Thoracic aorta (tissue), 2 donors: ENCODE measurements at places on chromosomes 7 and 10.

DNA sequence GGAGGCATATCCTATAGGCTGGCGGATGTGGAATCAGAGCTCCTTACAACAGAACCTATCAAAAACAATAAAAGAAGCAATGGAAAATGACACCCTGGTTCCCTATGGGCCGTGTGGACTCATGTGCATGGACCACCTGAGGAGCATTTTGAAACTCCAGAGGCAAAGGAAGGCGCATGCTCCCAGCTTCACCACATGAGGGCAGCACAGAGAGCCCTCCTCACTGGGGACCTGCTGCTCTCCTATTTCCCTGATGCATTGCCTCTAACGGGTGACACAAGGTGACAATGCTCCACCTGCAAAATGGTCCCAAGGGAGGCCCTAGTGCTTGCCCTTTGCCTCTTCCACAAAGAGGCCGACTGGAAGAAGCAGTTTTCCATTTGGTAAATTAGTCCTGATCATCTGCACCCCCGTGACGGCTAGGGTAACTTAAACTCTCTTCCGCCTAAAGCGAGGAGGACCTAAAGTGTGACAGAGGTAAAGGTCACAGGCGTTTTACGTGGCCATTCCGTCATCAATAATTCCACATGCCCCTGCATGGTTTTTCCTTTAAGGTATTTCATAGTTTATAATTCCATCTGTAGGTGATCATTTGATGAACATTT lies 67.7 kb downstream of the GPAM start:
- DNase-seq: no peak

DNA sequence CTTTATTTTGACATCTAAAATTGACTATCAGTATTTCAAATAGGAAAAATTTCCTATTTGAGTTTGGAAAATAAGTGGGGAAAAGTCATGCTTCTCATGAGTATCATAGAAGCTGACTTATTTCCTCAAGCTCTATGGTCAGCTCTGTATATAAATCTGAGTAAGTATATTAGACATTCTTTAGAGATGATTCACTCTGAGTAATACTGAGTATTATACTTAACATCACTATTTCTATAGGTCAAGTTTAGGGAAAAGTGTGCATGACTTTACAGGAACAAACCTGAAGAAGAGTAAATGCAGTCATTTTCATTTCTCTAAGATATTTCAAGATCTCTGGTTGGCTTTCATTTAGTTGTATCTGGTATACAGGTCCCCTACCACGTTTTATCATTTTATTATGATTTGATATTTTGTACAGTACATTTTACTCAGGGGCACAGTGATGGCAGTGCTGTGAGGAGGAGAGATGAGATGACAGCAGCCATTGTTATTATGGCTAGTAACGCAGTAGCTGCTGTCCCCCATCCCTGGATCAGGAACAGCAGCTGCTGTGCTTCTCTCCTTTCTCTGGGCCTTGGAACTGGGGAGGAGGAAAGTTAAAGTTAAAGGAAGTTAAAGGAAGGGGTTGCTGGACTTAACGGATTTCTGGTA lies 15.2 kb downstream of the SND1 start:
- no peak for DNase-seq

DNA sequence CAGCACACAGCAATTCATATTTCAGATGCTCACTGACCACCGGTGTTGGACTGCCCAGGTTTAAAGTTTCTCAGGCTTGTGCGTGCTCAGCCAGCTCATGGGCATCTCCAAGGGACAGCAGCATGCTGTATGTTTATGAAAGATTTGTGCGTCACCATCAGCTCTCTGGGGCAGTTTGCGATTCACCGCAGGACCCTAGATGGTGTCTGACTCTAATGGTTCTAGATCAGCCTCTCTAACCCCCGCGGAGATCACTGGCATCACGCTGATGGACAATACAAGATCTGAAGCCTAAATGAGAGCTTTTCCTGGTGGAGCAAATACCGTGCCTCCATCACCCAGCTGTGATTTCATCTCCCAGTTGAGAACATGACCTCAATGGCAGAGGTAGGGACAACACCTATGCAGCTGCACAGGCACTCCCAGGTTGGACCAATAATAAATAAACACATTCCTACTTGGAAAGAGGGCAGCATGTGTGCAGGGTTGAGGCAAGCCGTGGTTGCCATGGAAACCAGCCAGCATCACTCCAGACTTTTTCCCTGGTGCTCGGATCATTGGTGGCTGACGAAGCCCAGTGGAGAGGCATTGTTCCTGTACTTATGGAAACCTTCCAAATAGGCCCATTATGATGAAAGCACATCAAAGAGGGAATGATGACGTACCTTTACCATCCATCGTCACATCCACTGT lies 253.6 kb downstream of the KCNMA1 start:
- no peak for DNase-seq

GRCh38 chr10:110073896-110074295 lies 66.1 kb downstream of the ADD3 start:
- no peak for DNase-seq

DNA sequence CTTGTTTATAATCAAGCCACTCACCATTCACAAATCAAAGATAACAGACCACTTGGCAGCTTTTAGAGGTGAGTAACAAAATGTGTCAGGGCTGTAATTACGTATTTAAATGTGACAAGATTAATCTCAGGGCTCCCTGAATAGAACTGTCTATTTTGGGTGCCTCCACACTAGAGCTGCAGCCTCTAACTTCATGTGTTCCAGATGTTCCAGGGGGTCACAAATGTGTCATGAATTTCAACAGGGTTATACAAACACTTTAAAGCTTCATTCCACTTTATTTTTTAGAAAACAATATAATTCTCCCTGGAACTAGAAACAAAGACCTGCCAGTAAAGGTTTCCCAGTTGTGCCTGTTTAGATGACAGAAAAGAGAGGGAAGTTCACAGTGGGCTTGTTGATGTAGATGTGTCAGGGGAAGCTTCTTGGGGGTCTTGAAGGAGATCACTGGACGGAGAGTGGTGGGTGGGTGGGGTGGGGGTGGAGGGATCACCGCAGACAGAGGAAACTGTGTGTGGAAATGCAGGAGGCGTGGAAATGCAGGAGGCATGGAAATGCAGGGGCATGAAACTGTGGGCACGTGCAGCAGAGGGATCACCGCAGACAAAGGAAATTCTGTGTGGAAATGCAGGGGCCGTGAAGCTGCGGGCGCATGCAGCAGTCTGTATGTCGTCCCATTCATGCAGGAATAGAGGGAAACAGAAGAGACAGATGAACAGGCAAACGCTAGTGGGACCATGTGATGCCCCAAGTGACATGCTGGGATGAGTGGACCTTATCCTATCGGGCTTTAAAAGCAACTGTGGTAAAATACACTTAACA lies 42.0 kb upstream of the TRIL start:
- DNase-seq: no peak

DNA sequence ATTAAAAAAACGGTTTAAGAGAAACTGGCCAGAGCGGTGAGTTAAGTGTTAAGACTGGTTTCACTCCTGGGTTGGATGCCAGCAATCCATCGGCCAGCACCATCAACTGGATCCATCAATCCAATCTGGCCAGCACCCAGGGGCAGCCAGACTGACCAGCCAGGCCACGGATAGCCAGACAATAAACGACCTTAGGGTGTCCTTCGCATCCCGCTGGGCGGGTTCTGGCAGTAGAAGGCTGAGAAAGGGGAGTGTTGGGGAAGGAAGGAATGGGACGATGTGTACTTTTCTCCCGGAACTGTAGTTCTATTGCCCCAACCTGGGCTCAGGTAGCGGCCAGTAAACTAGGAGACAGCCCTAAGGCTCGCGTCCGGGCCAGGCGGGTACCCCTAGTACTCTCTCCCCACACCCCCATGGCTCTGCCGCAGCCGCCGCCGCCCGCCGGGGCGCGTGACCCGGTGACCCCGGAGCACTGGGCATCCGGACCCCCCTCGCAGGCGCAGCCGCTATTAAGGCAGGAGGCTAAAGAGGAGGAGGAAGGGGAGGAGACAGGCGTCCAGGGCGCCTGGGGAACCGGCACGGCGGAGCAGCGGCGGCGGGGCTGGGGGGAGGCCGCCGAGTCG lies at the start of gene CASD1:
TSS of gene CASD1 (plus strand) at position 546 of the 623 bp plus-strand sequence. CDS start 276 bp downstream, outside the sequence.
- DNase-seq: no peak

DNA sequence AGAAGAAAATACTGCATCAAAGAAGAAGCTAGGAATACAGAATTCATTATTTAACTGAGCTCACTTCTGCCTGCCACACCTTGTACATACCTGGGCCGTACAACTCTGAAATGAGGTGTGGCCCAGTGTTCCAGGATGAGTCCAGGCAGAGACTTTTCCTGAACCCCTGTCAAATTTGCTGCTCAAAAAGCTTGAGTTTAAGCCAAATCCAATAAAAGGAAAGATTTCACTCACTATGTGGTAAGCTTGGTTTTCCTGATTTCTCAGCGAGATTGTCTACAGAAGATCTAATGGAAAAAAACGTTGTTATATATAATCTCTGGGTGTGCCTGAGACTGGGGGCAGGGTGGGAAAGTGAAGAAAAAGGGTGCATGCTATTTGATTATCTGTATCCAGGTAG lies 72.1 kb upstream of the EGFR start:
- DNase-seq: no peak

GRCh38 chr7:141844256-141844655 lies 3.0 kb upstream of the PRSS37 start:
- no peak for DNase-seq

DNA sequence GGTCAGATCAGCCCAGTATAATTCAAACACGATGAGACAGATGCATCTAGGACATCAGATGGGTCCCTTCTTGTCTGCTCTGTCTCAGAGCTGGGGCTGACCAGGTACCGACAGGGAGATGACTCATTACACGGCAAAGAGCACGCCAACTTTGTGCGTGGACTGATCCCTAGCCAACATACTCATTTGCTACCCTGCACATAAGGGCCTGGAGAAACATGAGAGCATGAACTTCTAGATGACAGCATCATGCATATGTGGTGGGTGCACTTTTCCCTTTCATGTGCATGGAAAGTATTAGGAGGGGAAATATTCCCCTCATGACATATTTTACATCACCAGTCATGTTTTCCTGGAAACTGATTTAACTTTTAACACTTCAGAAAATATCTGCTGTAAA lies 35.1 kb upstream of the NPVF start:
- DNase-seq: no peak

- no peak for DNase-seq
Observed at GRCh38 chr10:42875798-42876341, 93.3 kb downstream of the BMS1 start.

DNA sequence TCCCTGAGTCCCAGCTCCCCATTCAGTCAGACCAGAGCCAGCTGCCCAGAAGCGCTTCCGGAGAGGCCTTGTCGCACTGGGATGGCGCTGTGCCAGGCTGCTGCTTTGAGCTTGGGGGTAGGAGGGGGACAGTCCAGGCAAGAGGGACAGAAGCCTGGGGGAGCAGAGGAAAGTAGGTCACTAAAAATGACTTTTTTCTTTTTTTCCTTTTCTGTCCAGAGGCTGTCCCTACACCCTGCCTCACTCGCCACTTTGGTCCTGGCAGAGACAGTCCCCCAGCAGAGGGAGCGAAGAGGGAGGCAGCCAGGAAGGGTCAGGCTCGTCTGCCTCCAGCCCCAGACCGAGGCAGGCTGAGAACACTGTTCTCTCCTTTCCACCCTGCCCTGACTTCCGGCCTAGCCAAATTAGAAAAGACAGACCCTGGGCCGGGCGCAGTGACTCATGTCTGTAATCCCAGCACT lies 15.8 kb upstream of the TRIM8 start:
- DNase-seq: no peak

DNA sequence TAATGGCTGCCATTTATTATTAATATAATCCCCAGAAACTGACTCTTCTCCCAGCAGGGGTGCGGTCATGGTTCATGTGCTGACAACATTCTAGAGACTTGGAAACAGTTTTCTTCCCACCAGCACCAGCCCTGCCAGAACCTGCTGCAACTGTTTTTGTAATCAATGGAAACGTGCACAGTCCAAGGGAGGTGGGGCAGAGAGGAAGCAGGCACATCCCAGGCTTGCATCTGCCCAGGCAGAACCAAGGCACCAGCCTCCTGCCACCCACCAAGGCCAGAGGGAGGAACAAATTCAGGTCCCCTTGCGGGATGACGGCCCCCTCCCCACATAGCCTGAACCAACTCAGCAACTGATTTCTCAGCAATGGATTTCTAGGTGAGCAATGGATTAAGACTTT lies 119.0 kb downstream of the OAT start:
- DNase-seq: no peak

DNA sequence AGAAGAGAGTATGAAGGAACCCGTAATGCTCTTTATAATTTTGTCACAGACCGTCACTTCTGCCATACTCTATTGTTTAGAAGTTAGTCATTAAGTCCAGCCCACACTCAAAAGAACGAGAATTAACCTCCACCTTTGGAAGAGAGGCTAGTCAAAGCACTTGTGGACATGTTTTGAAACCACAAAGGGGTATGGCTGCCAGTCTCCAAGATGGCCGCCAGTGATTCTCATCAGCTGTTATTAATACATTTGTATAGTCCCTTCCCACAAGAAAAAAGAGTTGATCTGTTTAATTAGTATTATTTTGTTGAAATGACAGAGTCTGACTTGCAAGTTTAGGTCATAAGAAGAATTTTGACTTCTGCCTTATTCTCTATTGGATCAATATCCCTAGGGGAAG lies 23.2 kb upstream of the VOPP1 start:
- no peak for DNase-seq

- DNase-seq: no peak
Observed at GRCh38 chr10:132990684-132991545, 48.5 kb upstream of the CFAP46 start.

DNA sequence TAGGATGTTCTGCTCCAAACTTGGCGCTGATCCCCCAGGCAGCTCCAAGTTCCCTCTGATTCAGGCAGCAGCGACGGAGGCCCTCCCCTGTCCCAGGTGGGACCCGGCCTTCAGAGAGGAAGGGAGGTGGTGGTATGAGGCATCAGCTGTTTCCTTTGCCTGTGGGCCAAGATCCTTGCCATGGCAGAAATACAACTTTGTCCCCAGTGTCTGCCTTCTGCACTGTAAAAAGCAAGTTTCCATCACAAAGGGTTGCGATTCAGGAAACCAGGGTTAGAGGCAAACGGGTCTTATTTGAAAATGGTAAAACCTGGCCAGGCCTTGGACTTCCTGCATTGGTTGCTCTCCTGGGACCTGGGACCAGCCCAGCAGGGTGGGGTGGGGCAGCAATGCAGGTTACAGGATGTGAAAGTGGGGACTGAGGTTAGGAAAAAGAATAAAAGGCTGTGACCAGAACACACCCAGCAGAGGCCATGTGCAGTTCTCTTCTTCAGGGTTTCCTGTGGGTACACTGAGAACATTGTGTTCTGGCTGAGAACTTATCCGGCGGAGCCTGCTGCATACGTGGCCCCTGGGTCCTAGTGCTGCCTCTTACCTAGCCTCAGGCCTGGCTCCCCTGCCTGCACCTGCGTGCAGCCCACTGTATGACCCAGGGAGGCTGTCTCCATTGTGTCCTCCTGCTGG lies 25.1 kb upstream of the DDIT4 start:
- peak; percentile 71 for DNase-seq

GRCh38 chr10:98316661-98317060 lies 48.7 kb upstream of the LOXL4 start:
- DNase-seq: no peak

DNA sequence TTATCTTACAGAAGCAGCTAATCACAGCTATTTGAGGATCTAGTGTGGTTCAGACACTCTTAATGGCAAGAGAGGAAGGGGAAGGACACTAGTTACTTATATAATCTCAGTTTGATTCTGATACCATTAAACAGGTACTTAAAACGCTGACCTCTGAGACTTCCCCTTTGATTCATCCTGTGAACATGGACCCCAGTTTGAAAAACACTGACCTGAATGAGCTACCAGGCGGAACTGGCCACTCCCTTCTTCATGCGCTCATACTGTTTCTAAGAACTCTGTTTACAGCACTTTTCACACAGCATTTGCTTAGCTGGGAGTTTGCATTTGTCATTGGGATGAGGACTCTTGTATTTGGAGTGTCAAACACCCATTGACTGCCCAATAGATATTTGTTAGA lies 45.7 kb downstream of the BEND7 start:
- no peak for DNase-seq
